ENCODE measurements at places on chromosomes 2 and 18.

DNA sequence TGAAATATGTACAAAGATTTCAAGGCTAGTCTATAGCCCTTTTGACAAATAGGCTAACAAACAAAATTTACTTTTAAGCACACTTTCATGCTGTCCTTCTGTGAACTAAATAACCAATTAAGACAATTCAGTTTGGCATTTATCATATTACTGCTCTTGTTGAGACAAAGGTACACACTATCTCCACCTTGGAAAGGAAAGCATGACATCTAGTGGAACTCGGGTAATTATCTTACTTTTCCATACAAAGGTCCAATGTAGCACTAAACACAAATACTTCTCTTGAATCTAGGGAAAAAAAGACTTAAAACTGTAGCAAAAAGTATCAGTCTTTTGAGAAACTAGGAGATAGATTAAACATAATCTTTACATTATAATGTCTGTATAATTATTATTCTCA, 125.0 kb upstream of the CD226 start:
- DNase-seq, result peak; percentile 50

DNA sequence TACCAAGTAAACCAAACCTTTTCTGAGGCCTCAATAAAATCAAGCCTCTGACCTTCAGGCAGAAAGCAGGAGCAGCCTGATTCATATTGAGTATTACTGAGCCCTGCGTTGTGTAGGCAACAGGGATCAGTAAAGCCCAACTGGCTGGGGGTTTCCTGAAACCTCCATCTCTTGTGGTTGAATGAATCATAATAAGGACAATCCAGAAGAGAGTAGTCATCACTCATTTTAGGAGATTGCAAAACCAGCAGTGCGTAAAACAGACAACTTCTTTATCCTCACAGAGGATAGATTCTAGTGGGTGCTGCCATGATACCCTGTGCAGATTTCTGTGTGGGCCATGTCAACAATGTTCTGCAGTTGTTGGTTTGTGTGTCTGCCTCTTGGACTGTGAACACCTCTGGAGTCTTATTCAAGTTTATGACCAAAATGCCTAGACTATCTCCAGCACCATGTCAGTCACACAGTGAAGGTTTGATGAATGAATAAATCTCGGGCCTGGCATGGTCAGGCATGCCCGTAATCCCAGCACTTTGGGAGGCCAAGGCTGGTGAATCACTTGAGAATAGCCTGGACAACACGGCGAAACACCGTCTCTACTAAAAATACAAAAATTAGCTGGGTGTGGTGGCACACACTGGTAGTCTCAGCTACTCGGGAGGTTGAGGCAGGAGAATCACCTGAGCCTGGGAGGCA, 51.8 kb upstream of the RAB27B start:
- no peak for DNase-seq

GRCh38 chr2:120802867-120803484, 67.3 kb downstream of the GLI2 start:
- DNase-seq, result no peak

GRCh38 chr2:182006595-182007341, 21.1 kb downstream of the PPP1R1C start:
- no peak for DNase-seq
